ENCODE measurements at places on chromosomes 6 and 20. TPM values are rescaled to one million over a fixed set of nuclear protein-coding genes. Genes with fewer than 3 reads are reported as not detected.
A peak's percentile ranks its signal among the peaks of the same experiment; 100 is the strongest.

GRCh38 chr20:53205046-53205445 is 232.9 kb downstream of the TSHZ2 start:
- no peaks in the 10 kb centered on the region for H3K4me1 ChIP-seq
- no peak overlapping the region for H3K4me3 ChIP-seq
- H3K27ac ChIP-seq, result no peak overlapping the region
- H3K36me3 ChIP-seq, result no peaks in the 10 kb centered on the region
- DNase-seq, result no peak

KIF3B gene
- total RNA-seq, result 22.0 TPM

- no peak overlapping the region for H3K4me3 ChIP-seq
- DNase-seq, result no peak
- H3K27me3 ChIP-seq, result no peaks in the 10 kb centered on the region
- H3K27ac ChIP-seq, result no peak overlapping the region
Measured at GRCh38 chr6:158361961-158362669, 49.9 kb downstream of the TULP4 start.

PRSS16 gene
- not detected for total RNA-seq

GRCh38 chr6:136030131-136030530 is 178.6 kb downstream of the PDE7B start:
- H3K36me3 ChIP-seq, result no peaks in the 10 kb centered on the region
- DNase-seq, result peak; percentile 24
- H3K4me1 ChIP-seq, result peaks cover 9% of the 10 kb centered on the region
- H3K27ac ChIP-seq, result no peak overlapping the region
- no peaks in the 10 kb centered on the region for H3K27me3 ChIP-seq
- H3K4me3 ChIP-seq, result no peak overlapping the region

RIN2 gene
- total RNA-seq, result 65.1 TPM

- no peak overlapping the region for H3K27ac ChIP-seq
- DNase-seq, result no peak
- H3K4me3 ChIP-seq, result no peak overlapping the region
- H3K27me3 ChIP-seq, result no peaks in the 10 kb centered on the region
Measured at GRCh38 chr6:34961574-34961973, 72.5 kb downstream of the ANKS1A start.

LBP gene
- 0.13 TPM for total RNA-seq

GRCh38 chr6:15290962-15291704 is 45.3 kb downstream of the JARID2 start:
- no peaks in the 10 kb centered on the region for H3K36me3 ChIP-seq
- H3K27ac ChIP-seq, result no peak overlapping the region
- no peaks in the 10 kb centered on the region for H3K27me3 ChIP-seq
- DNase-seq, result no peak

DNA sequence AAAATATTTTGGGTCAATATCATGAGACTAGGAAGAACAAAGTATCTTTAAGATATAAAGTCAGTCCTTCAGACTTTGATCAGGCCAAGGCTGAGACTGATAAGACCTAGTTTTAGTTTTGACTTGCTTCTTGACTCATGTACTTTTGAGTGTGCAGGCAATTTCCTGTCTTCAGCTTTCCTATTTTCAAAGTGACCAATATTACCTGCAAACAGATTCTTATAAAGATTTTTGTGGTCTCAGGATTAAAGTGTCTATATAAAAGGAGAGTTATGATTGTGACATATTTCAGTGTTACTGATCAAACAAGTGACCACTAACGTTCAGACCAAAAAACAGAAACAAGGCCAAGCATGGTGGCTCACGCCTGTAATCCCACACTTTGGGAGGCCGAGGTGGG is 36.0 kb upstream of the AKIRIN2 start:
- no peak overlapping the region for H3K4me3 ChIP-seq
- H3K36me3 ChIP-seq, result no peaks in the 10 kb centered on the region
- no peaks in the 10 kb centered on the region for H3K4me1 ChIP-seq
- DNase-seq, result no peak
- no peaks in the 10 kb centered on the region for H3K27me3 ChIP-seq

TMEM244 gene
- total RNA-seq, result not detected

GRCh38 chr20:46710153-46710913 is 884 bp downstream of the SLC2A10 start:
- H3K4me1 ChIP-seq, result peaks cover 49% of the 10 kb centered on the region
- DNase-seq, result no peak

DNA sequence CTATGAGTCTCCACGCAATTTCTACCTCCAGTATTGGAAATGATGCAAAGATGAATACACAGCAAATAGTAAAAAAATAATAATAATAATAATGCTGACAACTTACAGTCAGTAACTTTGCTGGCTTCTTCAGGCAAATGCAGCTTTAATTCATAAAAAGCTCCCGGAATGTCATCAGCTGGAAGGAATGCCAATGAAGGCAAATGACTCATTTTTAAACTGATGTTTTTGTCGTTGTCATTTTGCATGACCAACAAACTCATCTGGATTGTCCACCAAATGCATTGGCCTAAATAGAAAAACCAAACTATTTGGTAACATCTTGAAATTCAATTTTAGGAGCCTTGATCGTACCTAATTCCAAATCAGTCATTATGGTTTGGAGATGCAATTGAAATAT is 217.1 kb downstream of the ALDH8A1 start:
- no peaks in the 10 kb centered on the region for H3K4me1 ChIP-seq
- H3K27ac ChIP-seq, result no peak overlapping the region
- H3K27me3 ChIP-seq, result no peaks in the 10 kb centered on the region
- H3K36me3 ChIP-seq, result no peaks in the 10 kb centered on the region

TNFRSF6B gene
- 5.0 TPM for total RNA-seq

- no peak overlapping the region for H3K27ac ChIP-seq
- H3K4me3 ChIP-seq, result no peak overlapping the region
- H3K36me3 ChIP-seq, result no peaks in the 10 kb centered on the region
- DNase-seq, result peak; percentile 66
- H3K27me3 ChIP-seq, result no peaks in the 10 kb centered on the region
Measured at GRCh38 chr6:45759472-45759810, 256.2 kb downstream of the CLIC5 start.

TFAP2C gene
- 2.3 TPM for total RNA-seq

DNA sequence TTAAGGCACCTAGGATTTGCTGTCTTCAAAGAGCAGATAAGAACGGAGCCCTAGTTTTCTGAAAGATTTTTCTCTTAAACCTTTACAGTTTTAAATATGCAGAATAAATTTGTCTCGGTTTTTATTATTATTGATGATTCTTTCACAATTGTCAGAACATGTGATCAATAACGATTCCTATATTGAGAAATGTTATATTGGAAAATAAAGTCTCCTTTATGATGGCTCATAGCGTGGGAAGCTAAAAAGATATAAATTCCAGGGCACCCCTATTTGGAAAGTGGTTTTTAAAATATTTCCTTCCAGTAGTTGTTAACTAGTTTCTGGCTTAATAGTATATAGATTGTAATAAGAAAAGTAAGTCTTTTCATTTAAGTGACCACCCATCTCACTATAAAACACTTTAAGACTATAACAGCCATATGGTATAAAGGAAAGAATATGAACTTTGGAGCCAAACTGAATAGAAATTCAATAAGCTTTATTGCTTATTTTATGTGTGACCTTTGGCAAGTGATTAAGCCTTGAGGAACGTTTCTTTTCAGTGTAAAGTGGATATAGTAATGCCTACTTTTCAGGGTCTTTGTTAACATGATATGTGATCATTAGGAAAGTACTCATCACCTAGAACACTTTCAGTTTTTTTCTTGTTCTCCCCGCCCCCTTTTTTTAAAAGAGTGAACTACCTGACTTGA is 369.6 kb downstream of the LAMA2 start:
- no peak for DNase-seq
- H3K4me1 ChIP-seq, result no peaks in the 10 kb centered on the region
- no peak overlapping the region for H3K27ac ChIP-seq
- H3K27me3 ChIP-seq, result no peaks in the 10 kb centered on the region

TRIM31 gene
- total RNA-seq, result not detected

CYP24A1 gene
- not detected for total RNA-seq

ISM1 gene
- 7.1 TPM for total RNA-seq

- no peaks in the 10 kb centered on the region for H3K36me3 ChIP-seq
- DNase-seq, result no peak
- H3K4me1 ChIP-seq, result no peaks in the 10 kb centered on the region
- H3K27ac ChIP-seq, result no peak overlapping the region
- no peaks in the 10 kb centered on the region for H3K27me3 ChIP-seq
- H3K4me3 ChIP-seq, result no peak overlapping the region
Measured at GRCh38 chr6:87289571-87289970, 32.8 kb upstream of the SMIM8 start.

DNA sequence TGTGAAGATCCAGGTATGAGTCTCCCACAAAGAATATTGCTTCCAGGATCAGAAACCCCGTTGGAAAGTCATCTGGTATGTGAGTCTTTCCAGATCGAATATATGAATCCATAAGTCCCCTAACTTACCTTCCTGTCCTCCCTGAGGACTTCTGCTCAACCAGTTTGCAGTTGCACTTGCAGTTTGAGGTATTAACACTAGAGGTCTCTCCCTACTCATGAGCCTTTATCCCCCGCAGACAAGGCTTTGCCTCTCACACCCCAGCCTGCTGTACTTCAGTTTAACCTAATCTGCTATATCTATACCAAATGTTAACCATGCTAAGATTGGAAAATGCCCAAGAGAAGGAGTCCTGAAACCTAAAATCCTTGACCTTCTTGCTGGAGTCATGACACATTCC is 135.3 kb upstream of the DEFB112 start:
- H3K27me3 ChIP-seq, result no peaks in the 10 kb centered on the region
- no peaks in the 10 kb centered on the region for H3K4me1 ChIP-seq
- no peak overlapping the region for H3K27ac ChIP-seq
- H3K4me3 ChIP-seq, result no peak overlapping the region
- DNase-seq, result no peak
- no peaks in the 10 kb centered on the region for H3K36me3 ChIP-seq

SOX18 gene
- total RNA-seq, result 8.7 TPM

- H3K27me3 ChIP-seq, result peaks cover 4% of the 10 kb centered on the region
- H3K36me3 ChIP-seq, result no peaks in the 10 kb centered on the region
- H3K4me3 ChIP-seq, result no peak overlapping the region
Measured at GRCh38 chr20:64150756-64151632, 13.3 kb upstream of the MYT1 start.

SIRPB2 gene
- 8.1 TPM for total RNA-seq

DNA sequence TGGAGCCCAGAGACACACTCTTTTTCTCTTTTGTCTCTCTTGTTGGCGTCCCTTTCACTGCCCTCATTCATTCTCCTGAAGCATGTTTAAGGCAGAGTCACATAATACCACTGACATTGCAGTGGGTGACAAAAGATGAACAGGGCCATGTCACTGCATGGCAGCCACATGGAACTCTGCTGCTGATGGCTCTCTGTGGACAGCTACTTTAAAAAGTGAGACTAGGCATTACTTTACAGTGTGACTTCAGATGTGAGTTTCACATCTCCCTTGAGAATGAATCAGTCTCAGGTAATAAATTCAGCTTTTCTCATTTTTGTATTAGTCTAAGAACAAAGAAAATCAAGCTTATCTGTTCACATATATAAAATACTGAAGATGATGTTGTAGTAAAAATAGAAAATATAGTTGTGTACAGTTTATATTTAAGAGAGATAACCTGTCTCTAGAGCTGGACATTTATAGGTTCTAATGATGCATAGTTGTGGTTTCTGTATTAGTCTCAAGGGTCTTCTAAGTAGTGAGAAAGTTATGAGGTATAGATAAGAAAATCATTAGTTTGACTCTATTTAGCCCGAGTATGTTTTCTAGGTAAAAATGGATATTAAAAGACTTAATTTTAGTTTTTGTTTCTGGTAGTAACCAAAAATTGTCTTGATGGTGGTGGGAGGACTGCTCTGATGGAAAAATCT is 6.1 kb downstream of the MRS2 start:
- peaks cover 18% of the 10 kb centered on the region for H3K4me1 ChIP-seq
- H3K27me3 ChIP-seq, result no peaks in the 10 kb centered on the region
- no peak for DNase-seq
- no peak overlapping the region for H3K27ac ChIP-seq

- no peak for DNase-seq
- H3K36me3 ChIP-seq, result no peaks in the 10 kb centered on the region
Measured at GRCh38 chr6:26065952-26066380, 21.3 kb upstream of the HFE start.

- H3K4me1 ChIP-seq, result no peaks in the 10 kb centered on the region
- no peak for DNase-seq
- H3K27ac ChIP-seq, result no peak overlapping the region
- no peaks in the 10 kb centered on the region for H3K27me3 ChIP-seq
Measured at GRCh38 chr6:10099529-10100140, 315.2 kb downstream of the TFAP2A start.

GRCh38 chr20:63351811-63352591 is 9.1 kb downstream of the CHRNA4 start:
- H3K36me3 ChIP-seq, result no peaks in the 10 kb centered on the region
- H3K27ac ChIP-seq, result no peak overlapping the region
- DNase-seq, result no peak

TCP11 gene
- 0.75 TPM for total RNA-seq

GRCh38 chr6:46368169-46368536 is 123.1 kb downstream of the RCAN2 start:
- H3K27ac ChIP-seq, result no peak overlapping the region
- H3K27me3 ChIP-seq, result no peaks in the 10 kb centered on the region
- peaks cover 18% of the 10 kb centered on the region for H3K4me1 ChIP-seq
- no peak for DNase-seq

DNA sequence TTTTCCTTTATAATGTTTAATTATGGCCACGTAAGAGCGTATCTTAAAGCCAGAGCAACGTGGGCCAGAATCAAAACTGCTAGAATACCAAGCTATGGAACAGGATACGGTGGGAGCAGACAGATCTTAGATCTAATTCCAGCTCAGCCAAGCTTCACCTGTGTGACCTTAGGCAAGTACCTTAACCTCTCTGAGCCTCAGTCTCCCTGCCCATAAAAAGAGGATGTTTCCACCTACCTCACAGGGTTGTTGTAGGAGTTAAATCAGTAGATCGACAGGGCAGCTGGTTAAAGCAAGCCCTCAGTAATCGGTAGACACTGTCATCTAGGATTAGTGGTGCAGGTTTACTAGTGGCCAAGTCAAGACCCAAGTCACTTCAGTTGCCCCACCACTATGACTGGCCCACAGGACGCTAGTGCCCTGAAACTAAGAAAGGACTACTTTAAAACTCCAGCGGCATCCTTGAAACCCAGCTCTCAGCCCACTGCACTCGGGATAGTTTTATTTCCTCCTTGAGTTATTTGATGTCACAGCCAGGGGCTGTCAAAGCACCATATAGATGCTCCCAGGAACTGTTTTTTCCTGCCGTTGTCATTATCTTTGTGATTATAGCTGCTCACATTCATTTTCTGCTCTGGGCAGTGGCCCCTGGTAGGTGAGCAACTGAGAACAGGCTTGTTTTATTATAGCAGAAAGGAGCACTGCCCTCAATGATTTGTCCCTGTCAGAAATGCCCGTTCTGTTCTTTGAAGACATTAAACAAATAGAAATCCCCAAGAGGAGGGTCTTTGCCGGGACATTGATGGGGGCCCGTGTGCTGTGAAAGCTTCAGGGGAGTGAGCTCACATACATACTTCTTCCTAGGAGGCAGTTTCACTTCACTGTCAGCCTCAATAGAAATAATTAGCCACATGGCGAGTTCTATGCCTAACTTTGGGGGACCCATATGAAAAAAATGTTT is 63.1 kb downstream of the ISM1 start:
- no peaks in the 10 kb centered on the region for H3K36me3 ChIP-seq
- H3K27ac ChIP-seq, result no peak overlapping the region
- no peaks in the 10 kb centered on the region for H3K4me1 ChIP-seq

SCGN gene
- total RNA-seq, result 0.83 TPM

Data from esophagus muscularis mucosa (tissue), 4 donors.